Activated CD4-positive, alpha-beta memory T cell treated with anti-CD3 and anti-CD28 coated beads, Interleukin-2, amount 10 ng/mL, durations not matched to agents 7 days and 5 days (primary cell): ENCODE measurements at places on chromosomes 7 and 10.
A peak's percentile ranks its signal among the peaks of the same experiment; 100 is the strongest.

DNA sequence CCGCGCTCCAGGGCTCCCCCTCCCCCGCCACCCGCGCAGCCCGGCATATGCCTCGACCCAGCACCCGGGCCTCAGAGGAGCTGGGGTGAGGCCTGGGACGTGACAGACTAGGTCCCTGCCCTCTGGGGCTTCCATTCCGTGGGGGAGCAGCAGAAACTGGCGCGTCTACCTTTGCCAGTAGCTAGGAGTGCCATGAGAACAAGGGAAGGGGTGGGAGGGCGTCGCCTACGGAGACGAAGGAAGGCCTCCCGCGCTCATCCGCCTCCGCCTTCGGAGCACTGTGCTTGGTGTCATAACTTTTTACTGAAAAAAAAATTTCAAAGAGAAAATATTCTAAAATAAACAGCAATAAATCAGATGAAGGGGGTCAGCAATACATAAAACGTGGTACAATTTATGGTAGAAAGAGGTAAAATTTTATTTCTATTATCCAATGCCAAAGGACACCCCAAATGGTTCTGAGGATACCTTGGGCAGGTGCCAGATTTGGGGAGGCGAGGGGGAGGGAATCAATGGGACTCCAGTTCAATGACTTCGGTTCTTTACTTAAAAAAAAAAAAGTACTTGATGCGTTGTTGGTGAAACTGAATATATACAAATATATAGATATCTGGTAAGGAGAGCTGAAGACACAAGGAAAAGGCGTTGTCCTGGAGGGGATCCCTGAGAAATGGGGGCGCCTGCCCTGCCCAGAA lies 35.1 kb upstream of the GRID1 start:
- no peak for DNase-seq

DNA sequence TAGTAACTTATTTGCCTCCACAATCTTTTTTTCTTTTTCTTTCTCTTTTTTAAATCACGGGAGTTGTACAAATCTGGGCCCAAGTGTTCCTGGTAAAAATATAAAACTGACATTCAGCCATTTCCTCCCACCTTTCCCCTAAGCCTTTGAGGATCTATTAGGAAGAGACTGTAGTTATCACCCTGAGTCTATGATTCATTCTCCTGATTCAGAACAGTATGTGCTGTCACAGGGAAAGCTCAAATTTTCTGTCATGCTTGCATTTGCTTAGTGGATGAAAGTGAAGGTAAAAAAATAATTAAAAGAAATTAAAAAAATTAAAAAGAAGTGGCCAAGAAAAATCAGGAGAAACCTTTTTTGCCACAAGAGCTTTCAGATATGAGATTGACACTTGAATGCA lies 71.7 kb downstream of the KIF20B start:
- DNase-seq: no peak

DNA sequence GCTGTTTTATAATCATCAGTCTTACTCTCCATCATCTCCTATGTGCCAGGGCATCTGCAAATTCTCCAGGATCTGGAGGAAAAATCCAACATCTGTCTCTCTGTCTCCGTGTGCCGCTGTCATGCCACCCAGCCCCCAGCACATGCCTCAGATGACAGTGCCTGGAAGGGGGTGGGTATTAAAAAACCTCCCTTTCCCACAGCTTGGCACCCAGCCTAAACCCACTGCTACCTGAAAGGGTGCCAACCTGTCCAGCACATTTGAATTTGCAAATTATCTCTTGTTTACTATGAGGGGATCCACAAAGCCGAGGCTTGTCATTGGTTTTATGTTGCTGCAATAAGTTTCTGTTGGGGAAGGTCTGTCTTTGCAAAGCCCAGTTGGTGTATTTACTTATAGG lies 73.1 kb downstream of the EMX2 start:
- no peak for DNase-seq

DNA sequence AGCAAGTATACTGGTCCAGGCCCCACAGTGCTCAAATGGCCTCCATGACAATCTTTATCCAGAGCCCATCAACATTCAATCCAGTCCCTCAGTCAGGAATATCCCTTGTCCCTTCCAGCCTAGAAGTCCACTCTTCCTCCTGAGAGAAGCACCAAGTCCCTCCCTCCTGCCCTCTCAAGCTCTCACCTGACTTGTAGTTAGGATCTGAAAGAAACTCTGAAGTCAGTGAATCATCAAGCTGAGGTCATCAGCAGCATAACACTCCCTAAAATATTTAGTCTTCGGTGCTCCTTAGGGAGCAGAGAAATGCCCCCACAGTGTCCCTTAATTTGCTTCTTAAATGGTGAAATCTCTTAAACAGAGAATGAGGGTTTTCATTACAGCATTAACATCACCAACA lies 31.0 kb downstream of the GRM8 start:
- DNase-seq: no peak

DNA sequence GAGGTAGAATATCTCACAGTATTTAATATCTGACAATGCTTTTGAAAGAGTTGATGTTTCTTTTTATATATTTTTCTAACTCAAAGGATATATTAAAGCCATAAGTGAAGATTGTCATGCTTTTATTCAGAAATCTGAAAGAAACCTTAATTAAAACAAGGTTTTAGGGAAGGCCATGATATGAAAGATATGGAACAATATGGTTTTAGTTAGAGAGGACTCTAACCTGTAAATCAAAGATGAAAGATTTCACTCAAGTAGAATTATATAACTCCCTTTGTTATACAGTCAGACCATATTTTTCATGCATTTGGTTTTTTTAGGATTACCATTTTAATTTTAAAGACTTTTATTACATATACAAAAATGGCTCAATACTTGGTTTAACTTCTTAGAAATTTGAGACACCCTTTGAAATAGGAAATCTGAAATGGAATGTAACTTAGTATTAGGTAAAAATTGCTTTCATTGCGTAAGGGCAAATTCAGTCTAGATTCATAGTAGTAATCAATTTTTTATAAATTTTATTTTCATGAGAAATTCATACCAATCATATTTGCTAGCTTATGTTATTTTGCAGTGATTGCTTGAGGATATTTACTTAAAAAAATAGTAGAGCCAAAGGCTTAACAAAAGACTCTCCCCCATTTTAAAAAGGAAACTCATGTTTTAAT lies 119.8 kb downstream of the TWIST1 start:
- no peak for DNase-seq

- DNase-seq: peak; percentile 22
These were observed 26.6 kb upstream of the KAT6B start for GRCh38 chr10:74799721-74800221.

GRCh38 chr7:16804674-16805439 lies at the start of gene AGR2:
Gene AGR2 (minus strand): TSS chr7:16804999. CDS start chr7:16801796, 3,203 bp downstream.
- DNase-seq: no peak

GRCh38 chr10:131259535-131259934 lies 52.0 kb downstream of the TCERG1L start:
- no peak for DNase-seq

DNA sequence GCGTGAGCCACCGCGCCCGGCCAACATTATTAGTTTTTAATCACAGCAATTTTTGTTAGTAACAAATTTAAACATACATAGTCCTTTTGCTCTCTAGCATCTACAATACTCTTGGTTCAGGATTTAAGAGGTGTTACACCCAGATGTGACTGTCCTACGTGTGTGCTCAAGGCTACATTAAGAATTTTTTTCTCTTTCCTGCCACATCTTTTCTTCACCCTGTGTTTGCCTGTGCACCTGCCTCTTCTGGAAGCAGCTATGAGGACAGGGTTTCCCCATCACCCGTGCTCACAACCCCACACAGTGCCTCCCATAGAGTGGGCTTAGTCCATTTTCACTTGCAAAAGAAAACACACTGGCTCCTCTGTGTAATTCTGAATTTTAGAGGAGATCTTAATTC lies 186.7 kb upstream of the KLF6 start:
- no peak for DNase-seq

GRCh38 chr10:70115948-70116682 lies 16.5 kb downstream of the AIFM2 start:
- DNase-seq: peak; percentile 56

GRCh38 chr10:21524526-21525366 lies 736 bp downstream of the SKIDA1 start:
- no peak for DNase-seq

GRCh38 chr7:156118248-156118645 lies 306.0 kb upstream of the SHH start:
- DNase-seq: no peak

GRCh38 chr7:18896343-18896975 lies 221.0 kb downstream of the TWIST1 start:
- DNase-seq: no peak
